ENCODE measurements at places on chromosomes 6 and 20. TPM values are rescaled to one million over a fixed set of nuclear protein-coding genes. Genes with fewer than 3 reads are reported as not detected.
A peak's percentile ranks its signal among the peaks of the same experiment; 100 is the strongest.

WDR27 gene
- 7.8 TPM for total RNA-seq

HCRTR2 gene
- not detected for total RNA-seq

- peak; percentile 88 for DNase-seq
- H3K4me3 ChIP-seq: no peak overlapping the region
- H3K36me3 ChIP-seq: no peaks in the 10 kb centered on the region
Measured at GRCh38 chr6:111487661-111488060, 4.6 kb upstream of the REV3L start.

- H3K4me1 ChIP-seq: no peaks in the 10 kb centered on the region
- H3K36me3 ChIP-seq: no peaks in the 10 kb centered on the region
- peak; percentile 43 for DNase-seq
- no peak overlapping the region for H3K4me3 ChIP-seq
- H3K27me3 ChIP-seq: no peaks in the 10 kb centered on the region
Measured at GRCh38 chr6:54431466-54431865, 123.2 kb downstream of the TINAG start.

DNA sequence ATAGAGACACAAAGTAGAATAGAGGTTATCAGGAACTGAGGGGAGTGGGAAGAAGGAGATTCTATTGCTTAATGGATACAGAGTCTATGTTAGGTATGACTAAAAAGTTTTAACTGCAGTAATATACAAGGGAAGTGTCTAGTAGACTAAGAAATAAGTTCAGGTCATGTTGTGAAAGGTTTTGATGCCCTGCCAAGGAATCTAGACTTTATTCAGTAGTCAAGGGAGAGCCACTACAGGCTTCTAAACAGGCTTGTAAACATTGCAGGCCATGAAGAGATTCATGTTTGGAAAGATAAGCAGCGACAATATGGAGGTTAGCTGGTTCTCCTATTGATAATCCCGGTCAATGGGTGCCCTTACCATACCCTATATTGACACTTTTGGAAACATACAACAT is 352.8 kb upstream of the SOX4 start:
- H3K4me3 ChIP-seq: no peak overlapping the region
- H3K4me1 ChIP-seq: no peaks in the 10 kb centered on the region
- H3K27ac ChIP-seq: no peak overlapping the region
- no peaks in the 10 kb centered on the region for H3K36me3 ChIP-seq
- H3K27me3 ChIP-seq: no peaks in the 10 kb centered on the region
- DNase-seq: peak; percentile 15

- peaks cover 10% of the 10 kb centered on the region for H3K4me1 ChIP-seq
- H3K4me3 ChIP-seq: no peak overlapping the region
- H3K36me3 ChIP-seq: no peaks in the 10 kb centered on the region
- peak; percentile 78 for DNase-seq
Measured at GRCh38 chr6:134446218-134446848, 128.4 kb upstream of the SGK1 start.

GRCh38 chr6:25844518-25844917 is 12.7 kb upstream of the SLC17A1 start:
- H3K4me3 ChIP-seq: no peak overlapping the region
- no peaks in the 10 kb centered on the region for H3K27me3 ChIP-seq
- H3K4me1 ChIP-seq: no peaks in the 10 kb centered on the region
- no peaks in the 10 kb centered on the region for H3K36me3 ChIP-seq

- no peak overlapping the region for H3K27ac ChIP-seq
- no peaks in the 10 kb centered on the region for H3K4me1 ChIP-seq
- H3K27me3 ChIP-seq: no peaks in the 10 kb centered on the region
- DNase-seq: peak; percentile 69
Measured at GRCh38 chr20:61120595-61121515, 131.2 kb upstream of the CDH4 start.

All from IMR-90 (cell line).